Panc1 (cell line): ENCODE measurements at places on chromosomes 16 and 17. TPM values are rescaled to one million over a fixed set of nuclear protein-coding genes. Genes with fewer than 3 reads are reported as not detected.

DNA sequence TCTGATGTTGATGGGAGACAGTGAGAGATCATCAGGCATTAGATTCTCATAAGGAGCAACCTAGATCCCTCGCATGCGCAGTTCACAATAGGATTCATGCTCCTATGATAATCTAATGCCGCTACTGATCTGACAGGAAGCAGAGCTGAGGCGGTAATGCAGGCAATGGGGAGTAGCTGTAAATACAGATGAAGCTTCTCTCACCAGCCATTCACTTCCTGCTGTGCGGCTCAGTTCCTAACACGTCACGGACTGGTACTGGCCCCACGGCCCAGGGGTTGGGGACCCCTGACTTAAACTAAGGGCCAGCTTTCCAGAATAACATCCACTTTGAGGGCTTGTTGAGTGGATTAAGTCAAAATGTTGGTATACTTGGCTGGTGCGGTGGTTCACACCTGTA is 2.6 kb upstream of the TMEM219 start:
- H3K36me3 ChIP-seq, result no peaks in the 10 kb centered on the region
- H3K27ac ChIP-seq, result no peak overlapping the region
- H3K4me1 ChIP-seq, result peaks cover 15% of the 10 kb centered on the region

- H3K4me1 ChIP-seq, result no peaks in the 10 kb centered on the region
- no peak overlapping the region for H3K4me3 ChIP-seq
These were observed 15.7 kb downstream of the SLC52A1 start for GRCh38 chr17:5019475-5019956.

GRCh38 chr17:9644910-9645751 is at the start of gene USP43:
TSS of gene USP43 (plus strand) at chr17:9645517. CDS start at chr17:9645633, 116 bp downstream.
- H3K27ac ChIP-seq, result peak within 1 kb of the TSS; percentile 88
- H3K4me1 ChIP-seq, result peaks cover 12% of the 10 kb centered on the region; the same call in 1 of the 2 replicates
- no peaks in the 10 kb centered on the region for H3K27me3 ChIP-seq
- H3K36me3 ChIP-seq, result no peaks in the 10 kb centered on the region; the same call in 1 of the 2 replicates
- DNase-seq, result no peak

- peaks cover under 1% of the 10 kb centered on the region; the same call in 1 of the 2 replicates for H3K4me1 ChIP-seq
- no peak overlapping the region for H3K27ac ChIP-seq
- H3K36me3 ChIP-seq, result no peaks in the 10 kb centered on the region
These were observed 6.0 kb downstream of the TMEM106A start for GRCh38 chr17:43217614-43218087.

KRTAP16-1 gene
- total RNA-seq, result not detected

WBP2 gene
- total RNA-seq, result 163 TPM

HOXB6 gene
- total RNA-seq, result 196 TPM

TPSB2 gene
- 0.57 TPM for total RNA-seq
